ENCODE measurements at places on chromosomes 7 and 10.
A peak's percentile ranks its signal among the peaks of the same experiment; 100 is the strongest.

GRCh38 chr10:65395631-65396030 lies 1530.2 kb upstream of the LRRTM3 start:
- DNase-seq: no peak

- DNase-seq: no peak
Observed at GRCh38 chr10:133315847-133316246, 7.1 kb downstream of the ZNF511 start.

GRCh38 chr10:6173203-6173602 lies 29.5 kb upstream of the PFKFB3 start:
- peak; percentile 49 for DNase-seq

- no peak for DNase-seq
Observed at GRCh38 chr10:28503114-28503513, 29.8 kb upstream of the WAC start.

DNA sequence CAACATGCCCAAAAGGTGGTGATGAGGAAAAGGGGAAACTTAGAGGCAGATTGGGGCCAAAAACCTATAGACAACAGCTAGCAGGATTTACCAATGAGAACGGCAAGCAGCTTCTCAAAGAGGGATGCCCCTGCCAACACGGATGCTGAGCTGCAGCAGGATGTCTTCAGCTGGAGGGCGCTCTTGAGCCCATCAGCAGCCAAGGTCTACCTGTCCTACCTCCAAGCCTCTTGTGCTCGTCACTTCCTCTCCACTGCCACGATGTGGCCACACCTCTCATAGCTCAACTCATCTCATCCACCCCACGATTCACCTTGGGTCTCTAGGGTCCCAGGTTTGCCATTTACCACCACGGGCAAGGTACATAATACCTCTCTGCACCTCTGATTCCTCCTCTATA lies 36.5 kb downstream of the DLG5 start:
- no peak for DNase-seq

DNA sequence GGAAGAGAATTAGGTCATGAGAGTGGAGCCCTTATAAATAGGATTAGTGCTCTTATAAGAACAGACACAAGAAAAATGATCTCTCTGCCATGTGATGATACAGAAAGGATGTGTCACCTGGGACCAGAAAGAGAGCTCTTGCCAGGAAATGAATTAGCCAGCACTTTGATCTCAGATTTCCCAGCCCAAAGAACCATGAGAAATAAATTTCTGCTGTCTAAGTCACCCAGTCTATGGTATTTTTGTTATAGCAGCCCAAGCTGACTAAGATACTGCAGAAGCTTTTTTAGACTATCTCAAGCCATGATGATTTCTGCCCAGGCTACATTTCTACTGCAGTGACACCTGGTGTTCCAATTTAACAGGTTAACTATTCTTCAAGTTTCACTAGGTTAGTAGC lies 84.8 kb downstream of the RSU1 start:
- DNase-seq: no peak

- no peak for DNase-seq
Observed at GRCh38 chr7:43112941-43113621, 634 bp downstream of the HECW1 start.

DNA sequence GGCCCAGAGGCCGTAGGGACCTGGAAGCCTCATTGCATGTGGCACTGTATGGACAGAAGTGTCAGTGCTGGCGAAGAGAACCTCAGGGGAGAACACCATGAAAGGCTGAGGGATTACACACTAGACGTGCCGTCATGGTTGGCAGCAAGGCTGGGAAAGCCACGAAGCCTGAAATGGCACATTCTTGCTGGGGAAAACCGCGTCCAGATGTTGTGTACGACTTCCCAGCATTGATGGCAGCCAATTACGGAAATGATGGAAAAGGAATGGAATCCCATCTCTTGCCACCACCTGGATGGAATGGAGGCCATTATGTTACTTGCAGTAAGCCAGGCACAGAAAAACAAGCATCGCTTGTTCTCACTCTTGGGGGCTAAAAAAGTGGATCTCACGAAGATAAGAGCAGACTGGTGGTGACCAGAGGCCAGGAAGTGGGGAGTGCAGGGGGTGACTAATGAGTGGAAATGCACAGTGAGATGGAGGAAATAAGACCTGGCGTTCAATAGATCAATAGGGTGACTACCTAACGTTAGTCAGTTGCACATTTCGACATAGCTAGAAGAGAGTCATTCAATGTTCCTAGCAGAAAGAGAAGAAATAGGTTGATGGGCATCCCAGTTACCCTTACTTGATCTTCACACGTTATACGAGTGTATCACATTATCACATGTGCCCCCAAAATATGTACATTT lies 14.6 kb upstream of the PWWP2B start:
- DNase-seq: no peak

- no peak for DNase-seq
Observed at GRCh38 chr10:98380493-98381339, 34.3 kb downstream of the PYROXD2 start.

GRCh38 chr7:24284699-24285506 lies 913 bp downstream of the NPY start:
- DNase-seq: no peak

- DNase-seq: no peak
Observed at GRCh38 chr7:123716877-123717276, 31.9 kb downstream of the WASL start.

DNA sequence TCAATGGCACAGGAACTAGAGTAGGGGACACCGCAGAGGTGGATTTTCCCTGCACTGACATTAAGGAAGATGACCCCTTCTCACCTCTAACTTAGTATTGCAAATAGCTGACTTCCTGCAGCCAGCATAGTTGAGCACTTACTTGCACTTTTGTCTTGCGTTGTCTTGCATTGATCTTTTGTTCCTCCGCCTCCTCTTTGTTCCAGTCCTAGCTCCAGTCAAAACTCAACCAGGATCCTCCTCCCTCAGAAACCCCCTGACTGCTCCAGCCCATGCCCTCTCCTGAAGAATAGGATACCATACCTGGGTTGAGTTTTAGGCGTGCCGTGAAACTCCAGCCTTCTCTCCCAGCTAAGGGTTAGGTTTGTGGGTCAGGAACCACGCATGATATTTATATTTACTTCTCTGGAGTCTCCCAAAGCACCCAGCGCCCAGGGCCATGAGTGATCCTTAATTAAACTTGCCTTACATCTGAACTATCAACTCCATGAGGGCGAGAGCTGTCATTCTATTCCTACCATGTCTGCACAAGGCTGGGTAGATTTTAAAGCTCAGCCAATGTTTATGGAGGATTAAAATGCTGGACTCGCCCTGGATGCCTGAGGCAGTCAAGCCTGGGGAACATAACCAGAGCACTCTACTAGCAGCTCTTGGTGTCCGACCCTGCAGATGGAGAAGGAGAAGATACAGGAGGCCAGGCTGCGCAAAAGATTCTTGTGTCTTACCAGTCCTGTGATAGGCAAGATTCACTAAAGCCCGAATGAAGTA lies 14.1 kb downstream of the ZNF467 start:
- DNase-seq: no peak
